NB4 (cell line): ENCODE measurements at places on chromosomes 4 and X.

DNA sequence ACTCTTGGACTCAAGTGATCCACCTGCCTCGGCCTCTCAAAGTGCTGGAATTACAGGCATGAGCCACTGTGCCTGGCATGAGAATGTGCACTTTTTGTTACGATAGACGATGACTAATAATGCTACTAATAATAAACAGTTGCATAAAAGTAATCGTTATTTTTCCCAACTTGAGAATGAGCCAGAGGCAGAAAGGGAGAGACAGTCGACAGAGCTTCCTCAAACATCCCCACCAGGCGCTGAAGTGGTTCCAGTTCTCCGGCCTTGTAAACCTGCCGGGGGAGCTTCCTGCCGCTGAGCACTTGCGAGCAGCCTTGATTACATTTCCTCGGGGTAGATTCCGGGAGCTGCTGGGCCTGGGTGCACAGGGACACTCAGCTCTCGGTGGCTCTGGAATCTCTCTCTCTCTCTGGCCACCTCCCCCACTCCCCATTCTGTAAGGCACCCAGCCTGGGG is 8.9 kb upstream of the HTRA3 start:
- no peak for DNase-seq

GRCh38 chr4:20276848-20277247 is 25.1 kb downstream of the SLIT2 start:
- no peak for DNase-seq

GRCh38 chr4:175413561-175413960 is 398.5 kb downstream of the GPM6A start:
- no peak for DNase-seq

- DNase-seq, result peak; percentile 18
These were observed 5.4 kb downstream of the SCARB2 start for GRCh38 chr4:76208005-76208765.

DNA sequence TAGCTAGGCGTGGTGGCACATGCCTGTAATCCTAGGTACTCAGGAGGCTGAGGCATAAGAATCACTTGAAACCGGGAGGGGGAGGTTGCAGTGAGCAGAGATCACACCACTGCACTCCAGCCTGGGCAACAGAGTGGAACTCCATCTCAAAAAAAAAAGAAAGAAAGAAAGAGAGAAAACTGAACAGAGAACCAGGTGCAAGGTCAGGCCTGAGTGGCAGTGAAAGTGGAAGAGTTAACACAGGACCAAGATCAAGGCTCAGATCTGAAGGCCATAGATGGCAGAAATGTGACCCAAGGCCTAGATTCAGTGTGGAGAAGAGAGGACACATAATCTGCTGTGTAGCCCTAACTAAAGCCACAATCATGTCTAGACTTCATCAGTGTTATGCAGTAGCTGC is 4.9 kb upstream of the ZNF630 start:
- DNase-seq, result no peak

DNA sequence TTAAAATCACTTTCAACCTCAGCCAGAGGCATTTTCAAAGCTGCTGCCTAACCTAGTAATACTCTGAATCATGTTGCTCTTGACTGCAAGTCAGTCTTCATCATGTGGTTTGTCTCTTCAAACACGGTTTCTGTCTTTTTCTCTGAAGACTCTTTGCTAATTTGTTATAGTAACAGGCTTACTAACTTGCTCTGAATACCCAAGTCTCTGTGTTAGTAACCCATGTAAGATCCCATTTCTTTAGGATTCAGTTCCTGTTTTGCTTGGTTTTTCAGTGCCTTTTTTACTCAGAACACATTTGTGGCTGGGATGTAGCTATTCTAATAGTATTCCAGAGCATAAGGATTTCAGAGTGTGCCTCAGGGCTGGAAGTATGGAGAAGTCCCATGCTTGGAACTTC is 1450.6 kb upstream of the IGFBP7 start:
- no peak for DNase-seq

DNA sequence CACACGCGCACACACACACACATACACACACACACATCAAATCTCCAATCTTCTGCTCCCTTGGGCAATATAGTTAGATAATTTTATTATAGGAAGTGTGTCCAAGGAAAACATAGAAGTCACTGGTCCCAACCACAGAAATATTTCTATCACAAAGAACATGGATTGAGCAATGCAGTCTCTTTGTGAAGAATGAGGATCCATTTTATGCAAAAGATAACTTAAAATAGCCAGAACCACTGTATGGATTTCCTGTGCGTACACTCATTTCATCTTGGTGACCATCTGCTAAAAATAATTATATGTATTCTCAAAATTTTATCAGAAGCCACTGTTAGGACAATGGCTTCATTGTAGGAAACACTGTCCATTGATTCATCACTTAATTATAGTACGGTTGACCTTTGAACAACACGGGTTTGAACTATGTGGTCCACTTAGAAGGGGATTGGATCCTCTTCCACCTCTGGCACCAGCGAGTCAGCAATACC is 169.6 kb upstream of the MXRA5 start:
- no peak for DNase-seq

GRCh38 chr4:161182913-161183312 is 980.9 kb downstream of the FSTL5 start:
- no peak for DNase-seq
